Fibroblast of the conjunctiva (primary cell): ENCODE measurements at places on chromosomes 3 and 15.

GRCh38 chr15:67389975-67390374 lies 131.0 kb upstream of the C15orf61 start:
- DNase-seq, result no peak

GRCh38 chr15:60949039-60949977 lies 279.8 kb downstream of the RORA start:
- no peak for DNase-seq

DNA sequence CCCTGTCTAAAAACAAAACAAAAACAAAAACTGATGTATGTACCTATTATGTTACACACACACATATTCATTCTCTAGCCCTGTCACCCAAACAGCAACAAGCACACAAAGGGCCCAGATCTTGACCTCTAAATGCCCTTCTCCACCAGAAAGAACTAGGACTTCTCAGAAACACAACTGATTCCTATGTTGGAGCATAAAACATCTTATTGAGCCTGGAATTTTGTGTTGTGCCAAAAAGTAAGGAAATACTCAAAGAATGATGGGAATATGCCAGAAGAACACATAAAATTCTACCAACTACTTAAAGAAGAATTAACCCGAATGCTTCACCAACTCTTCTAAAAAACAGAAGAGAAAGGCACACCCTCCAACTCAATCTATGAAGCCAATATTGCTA lies 66.7 kb upstream of the OCA2 start:
- DNase-seq, result no peak

- no peak for DNase-seq
Observed at GRCh38 chr15:91854639-91854990, 1.1 kb downstream of the SLCO3A1 start.

GRCh38 chr3:146974001-146974400 lies 368.9 kb upstream of the PLSCR5 start:
- no peak for DNase-seq

GRCh38 chr3:108863799-108864135 lies 41.2 kb downstream of the TRAT1 start:
- no peak for DNase-seq

GRCh38 chr3:75176937-75177336 lies 487.2 kb upstream of the FRG2C start:
- DNase-seq, result no peak

- DNase-seq, result peak; percentile 90
Observed at GRCh38 chr3:72492240-72492639, 356.0 kb downstream of the SHQ1 start.

- DNase-seq, result no peak
Observed at GRCh38 chr3:167450675-167451074, 23.2 kb downstream of the SERPINI2 start.

DNA sequence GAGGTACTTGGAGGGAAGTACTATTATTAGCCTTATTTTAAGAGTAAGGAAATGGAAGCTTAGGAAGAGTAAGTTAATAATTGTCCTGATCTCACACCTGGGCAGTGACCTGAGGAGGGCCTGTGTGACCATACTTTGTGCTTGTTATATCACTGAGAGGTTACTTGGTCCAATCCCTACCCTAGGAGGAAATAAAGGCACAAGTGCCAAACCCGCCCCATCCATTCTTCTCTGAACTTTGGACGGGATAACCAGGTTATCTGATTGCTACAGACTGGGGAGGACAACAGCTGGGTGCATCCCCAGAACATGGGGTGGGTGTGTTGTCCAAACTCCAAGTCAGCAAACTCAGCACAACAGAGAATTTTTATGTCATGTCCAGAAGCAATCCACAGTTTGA lies 77.7 kb upstream of the NR2E3 start:
- no peak for DNase-seq

- DNase-seq, result no peak
Observed at GRCh38 chr15:100645671-100646070, 43.3 kb downstream of the ASB7 start.

DNA sequence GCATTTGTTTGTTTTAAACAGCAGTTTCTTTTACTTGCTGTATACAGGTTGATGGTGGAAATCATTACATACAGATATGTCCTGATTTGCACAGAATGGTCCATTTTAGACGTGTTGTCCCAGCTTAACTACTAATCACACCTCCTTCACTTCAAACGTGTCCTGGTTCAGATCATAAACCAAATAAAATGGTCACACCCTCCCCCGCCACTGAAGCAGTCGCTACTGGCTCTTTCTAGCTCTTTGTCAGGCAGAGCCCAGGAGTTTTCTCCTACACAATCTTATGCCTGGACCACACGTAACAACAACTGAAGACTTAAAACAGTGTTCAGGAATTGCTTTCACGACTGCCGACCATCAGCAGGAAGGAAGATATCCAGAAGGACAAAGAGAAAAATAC lies 73.6 kb downstream of the MESD start:
- no peak for DNase-seq

DNA sequence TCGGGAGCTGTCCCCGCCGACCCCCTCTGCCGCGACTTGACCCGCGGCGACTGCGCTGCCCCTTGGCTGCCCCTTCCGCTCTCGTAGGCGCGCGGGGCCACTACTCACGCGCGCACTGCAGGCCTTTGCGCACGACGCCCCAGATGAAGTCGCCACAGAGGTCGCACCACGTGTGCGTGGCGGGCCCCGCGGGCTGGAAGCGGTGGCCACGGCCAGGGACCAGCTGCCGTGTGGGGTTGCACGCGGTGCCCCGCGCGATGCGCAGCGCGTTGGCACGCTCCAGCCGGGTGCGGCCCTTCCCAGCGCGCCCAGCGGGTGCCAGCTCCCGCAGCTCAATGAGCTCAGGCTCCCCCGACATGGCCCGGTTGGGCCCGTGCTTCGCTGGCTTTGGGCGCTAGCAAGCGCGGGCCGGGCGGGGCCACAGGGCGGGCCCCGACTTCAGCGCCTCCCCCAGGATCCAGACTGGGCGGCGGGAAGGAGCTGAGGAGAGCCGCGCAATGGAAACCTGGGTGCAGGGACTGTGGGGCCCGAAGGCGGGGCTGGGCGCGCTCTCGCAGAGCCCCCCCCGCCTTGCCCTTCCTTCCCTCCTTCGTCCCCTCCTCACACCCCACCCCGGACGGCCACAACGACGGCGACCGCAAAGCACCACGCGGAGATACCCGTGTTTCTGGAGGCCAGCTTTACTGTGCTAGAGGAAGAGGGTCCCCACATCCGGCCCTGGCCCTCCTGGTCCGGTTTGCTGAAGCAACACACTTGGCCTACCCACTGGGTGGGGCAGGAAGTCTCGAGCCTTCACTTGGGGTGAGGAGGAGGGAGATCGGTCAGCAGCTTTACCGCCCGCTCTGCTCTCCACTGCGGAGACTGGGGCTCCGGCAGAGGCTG lies at the start of gene RASSF1:
TSS of gene RASSF1 (minus strand) at position 389 of the 882 bp plus-strand sequence. CDS start at position 358, 31 bp downstream.
- no peak for DNase-seq

- DNase-seq, result no peak
Observed at GRCh38 chr3:152083135-152083534, 185.6 kb upstream of the MBNL1 start.

GRCh38 chr3:126573492-126574117 lies 14.9 kb upstream of the C3orf22 start:
- DNase-seq, result no peak
